Ureter (tissue), 1 donor: ENCODE measurements at places on chromosomes 13 and 19.

DNA sequence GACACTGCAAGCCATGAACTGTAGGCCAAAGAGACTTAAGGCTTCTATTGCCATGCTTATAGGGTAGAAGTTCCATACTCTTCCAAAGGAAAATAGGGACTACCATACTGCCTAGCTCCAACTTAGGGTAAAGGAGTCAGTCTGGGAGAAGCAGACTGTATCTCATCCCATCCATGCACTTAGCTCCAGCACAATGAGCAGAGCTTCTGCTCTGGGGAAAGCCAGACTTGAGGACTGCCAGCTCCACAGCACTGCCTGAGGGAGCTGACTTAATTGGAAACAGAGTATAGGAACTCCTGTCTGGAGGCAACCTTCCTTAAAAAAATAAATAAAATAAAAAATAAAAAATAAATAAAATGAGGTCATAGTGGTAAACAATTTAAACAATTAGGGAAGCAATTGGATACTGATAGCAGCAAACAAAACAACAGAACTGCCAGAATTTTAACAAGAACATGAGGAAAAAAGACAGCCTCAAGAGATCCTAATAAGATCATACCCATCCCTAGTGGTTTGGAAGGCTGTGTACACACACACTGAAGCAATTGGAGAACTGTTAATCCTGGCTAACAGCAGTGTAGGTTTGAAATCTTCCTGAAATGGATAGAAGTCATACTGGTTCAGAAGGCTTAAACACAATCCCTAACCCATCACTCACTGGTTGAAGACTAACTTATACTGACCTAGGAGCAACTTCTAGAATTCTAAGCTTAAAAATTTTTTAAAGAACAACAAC lies 550.1 kb downstream of the TBC1D4 start:
- DNase-seq: no peak

DNA sequence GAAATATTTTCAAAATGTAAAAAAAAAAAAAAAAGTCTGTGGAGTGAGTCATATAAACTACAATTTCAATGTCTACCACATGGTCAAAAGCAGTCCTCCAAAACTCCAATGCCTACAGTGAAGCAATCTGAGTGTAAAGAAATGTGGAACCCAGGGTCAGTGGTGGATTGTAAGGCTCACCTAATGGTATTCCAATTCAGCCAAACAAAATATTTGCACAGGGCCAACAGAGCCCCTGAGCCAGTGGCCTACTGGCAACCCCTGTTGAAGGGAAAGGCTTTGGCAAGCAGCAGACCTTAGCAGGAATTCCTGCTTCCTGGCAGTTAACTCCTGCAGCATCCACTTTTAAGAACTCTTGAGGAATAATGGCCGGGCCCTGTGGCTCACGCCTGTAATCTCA lies 3.4 kb downstream of the DNMT1 start:
- no peak for DNase-seq

DNA sequence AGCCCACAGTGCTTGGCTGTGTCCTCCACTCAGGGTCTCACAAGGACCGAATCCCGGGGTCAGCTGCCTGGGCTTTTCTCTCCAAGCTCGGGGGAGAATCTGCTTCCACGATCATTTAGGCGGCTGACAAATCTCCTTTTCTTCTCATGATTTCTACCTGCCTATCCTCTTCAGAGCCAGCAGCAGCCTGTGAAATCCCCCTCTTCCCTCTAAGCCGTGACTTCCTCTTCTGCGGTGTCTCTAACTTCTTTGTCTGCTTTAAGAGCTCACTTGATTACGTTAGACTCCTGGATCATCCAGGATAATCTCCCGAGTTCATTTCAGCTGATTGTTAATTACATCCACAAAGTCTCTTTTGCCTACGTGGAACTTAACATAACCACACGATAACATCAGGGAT lies 22.5 kb upstream of the ZNF845 start:
- DNase-seq: no peak

- no peak for DNase-seq
Observed at GRCh38 chr19:49488863-49489537, 1.6 kb downstream of the RPL13A start.

- DNase-seq: no peak
Observed at GRCh38 chr19:42343344-42344110, 18.1 kb downstream of the MEGF8 start.
